ENCODE measurements at places on chromosomes 12 and 14. TPM values are rescaled to one million over a fixed set of nuclear protein-coding genes. Genes with fewer than 3 reads are reported as not detected.

CCDC198 gene
- total RNA-seq: 0.51 TPM

DNA sequence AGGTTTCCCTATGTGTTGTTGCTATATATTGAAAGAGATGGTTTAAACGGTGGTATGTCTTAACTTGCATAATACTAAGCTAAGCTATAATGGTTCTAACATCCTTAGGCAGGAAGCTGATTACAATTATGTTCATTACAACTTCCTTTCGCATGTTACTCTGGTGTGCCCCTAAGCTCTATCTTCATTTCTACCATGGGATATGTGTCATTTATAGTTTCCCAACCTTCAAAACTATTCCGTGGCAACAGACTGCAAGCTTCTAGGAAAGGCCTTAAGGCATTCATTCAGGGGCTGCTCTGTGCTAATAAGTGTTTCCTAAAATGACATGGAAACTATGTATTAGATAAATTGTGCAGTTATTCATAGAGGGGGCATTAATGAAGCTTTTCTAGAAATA lies 294.6 kb downstream of the GXYLT1 start:
- peak; percentile 68 for DNase-seq

DNA sequence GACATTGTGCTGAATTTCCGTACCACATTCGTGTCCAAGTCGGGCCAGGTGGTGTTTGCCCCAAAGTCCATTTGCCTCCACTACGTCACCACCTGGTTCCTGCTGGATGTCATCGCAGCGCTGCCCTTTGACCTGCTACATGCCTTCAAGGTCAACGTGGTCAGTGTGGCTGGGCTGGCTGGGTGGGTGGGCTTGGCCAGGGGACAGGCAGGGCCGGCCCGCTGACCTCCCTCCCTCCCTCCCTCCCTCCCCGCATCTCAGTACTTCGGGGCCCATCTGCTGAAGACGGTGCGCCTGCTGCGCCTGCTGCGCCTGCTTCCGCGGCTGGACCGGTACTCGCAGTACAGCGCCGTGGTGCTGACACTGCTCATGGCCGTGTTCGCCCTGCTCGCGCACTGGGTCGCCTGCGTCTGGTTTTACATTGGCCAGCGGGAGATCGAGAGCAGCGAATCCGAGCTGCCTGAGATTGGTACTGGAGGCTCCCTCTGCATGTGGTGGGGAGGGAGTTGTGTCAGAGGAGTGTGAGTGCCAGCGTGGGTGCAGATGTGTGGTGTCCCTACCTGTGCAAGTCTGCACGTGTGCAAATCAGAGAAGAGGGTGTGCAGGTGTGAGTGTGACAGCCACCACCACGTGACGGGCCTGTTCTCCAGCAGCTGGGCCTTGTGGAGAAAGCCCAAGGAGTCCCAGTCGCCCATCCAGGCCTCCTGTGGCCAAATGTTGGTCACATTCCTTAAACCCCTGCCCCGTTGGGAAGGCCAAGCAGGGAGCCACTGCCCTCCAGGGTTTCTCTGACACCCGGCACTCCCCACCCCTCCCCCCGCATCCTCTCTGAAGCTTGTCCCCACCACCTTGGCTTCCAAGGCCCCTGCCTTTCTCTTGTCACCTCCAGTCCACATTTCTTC lies 5.3 kb downstream of the KCNH3 start:
- peak; percentile 17 for DNase-seq

- no peak for DNase-seq
These were observed 6.0 kb downstream of the VPS37B start for GRCh38 chr12:122889761-122890520.

GRCh38 chr14:21343035-21343794 lies 40.6 kb downstream of the SUPT16H start:
- no peak for DNase-seq

DNA sequence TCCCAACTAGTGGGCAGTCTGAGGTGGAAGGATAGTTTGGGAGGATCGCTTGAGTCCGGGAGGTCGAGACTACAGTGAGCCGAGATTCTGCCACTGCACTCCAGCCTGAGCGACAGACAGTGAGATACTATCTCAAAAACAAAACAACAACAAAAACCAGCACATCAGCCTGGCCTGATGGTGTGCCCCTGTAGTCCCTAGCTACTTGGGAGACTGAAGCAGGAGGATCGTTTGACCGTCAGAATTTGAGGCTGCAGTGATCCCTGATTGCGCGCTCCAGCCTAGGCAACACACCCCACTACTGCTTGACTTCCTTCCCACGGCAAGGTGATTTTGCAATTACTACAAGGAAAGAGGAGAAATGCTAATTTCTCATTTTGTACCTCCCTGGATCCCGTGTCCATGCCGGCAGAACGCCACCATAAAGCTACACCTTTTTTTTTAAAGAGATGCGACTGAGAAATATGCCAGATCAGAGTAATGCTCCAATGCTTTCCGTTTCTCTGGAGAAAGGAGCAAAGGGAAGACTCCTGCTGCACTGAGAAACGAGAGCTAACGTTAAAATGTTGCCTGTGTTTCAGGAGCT lies 672 bp upstream of the SCFD1 start:
- DNase-seq: peak; percentile 48

- DNase-seq: no peak
These were observed 155.9 kb upstream of the NUDT4 start for GRCh38 chr12:93221841-93222240.

ADAMTS20 gene
- total RNA-seq: not detected

DNA sequence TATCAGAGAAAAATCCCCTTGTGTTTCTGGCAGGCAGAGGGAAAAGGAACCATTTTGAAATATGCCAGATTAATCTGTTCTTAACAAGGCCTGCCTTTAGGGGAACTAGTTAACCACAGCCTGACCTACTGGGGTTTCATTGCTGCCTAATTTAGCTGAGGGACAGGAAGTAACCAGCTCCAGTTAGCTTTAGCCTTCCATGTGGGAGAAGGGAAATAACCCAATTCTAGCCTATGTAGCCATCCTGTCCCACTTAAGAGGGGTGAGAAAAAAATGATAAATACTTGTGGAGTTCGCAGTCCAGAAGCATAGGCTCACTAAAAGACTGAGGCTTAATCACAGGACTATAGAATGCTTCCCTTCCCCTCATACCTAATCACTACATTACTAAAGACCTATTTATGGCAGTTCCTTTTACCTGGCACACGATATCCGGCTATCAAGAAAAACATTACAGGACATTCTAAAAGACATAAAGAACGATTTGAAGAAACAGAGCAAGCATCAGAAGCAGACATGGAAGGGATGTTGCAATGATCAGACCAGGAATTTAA lies 22.8 kb downstream of the COX8C start:
- no peak for DNase-seq

DNA sequence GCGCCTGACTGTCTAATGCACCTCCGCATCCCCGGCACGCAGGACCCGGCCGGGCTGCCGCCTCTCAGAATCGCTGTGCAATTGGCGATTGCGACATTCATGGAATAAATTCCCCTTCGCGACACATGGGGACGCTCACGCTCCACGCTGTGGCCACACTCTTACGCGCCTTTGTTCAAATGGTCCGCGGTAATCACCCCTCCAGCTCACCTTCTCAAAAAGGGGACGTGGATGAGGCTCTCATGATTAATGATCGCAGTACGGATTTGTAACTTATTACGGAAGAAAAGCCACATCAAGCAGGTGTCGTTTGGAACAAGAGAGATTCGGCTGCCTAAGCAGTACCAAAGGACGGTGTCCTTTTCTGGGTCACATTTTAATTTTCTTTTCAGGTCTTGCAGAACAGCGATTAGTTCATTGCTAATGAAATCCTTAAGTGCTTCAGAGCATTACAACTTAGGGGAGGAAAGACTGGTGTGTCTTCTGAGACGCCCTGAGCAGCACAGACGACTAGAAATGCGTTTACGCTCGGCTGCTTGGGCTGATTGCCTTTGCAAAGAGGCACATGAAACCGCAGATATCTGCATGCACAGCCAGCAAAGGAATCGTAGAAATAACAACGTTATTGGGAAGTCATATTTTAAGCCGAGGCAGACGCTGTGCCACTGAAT lies 37.3 kb upstream of the ADGRD1 start:
- peak; percentile 67 for DNase-seq

Measured in dermis blood vessel endothelial cell (primary cell).